Lower lobe of right lung (tissue), 2 donors: ENCODE measurements at places on chromosomes 13 and 19. TPM values are rescaled to one million over a fixed set of nuclear protein-coding genes. Genes with fewer than 3 reads are reported as not detected.
A peak's percentile ranks its signal among the peaks of the same experiment; 100 is the strongest.

DNA sequence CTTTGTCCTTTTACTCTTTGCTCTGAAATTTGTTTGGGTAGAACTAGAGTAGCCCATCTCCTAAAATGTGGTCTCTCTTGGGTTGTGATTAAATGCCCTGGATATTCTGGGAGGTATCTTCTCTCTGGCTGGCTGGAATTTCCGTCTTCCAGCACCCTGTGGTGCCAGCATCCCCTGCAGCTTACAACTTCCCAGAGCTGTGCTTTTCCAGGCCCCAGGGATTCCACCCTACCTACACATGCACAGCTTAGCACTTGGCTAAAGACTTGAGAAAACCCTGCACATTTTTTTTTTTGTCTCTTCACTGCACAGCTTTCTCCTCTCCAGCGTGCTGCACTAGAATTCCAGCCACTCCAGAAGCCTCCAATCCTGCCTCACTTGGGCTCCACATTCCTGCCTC is 334.7 kb downstream of the IRS2 start:
- DNase-seq = no peak
- H3K36me3 ChIP-seq = no peaks in the 10 kb centered on the region
- no peak overlapping the region for H3K27ac ChIP-seq
- no peak overlapping the region for H3K4me3 ChIP-seq
- H3K27me3 ChIP-seq = no peaks in the 10 kb centered on the region
- no peaks in the 10 kb centered on the region for H3K4me1 ChIP-seq

Gene FARP1
- 110 TPM for total RNA-seq

GRCh38 chr13:51764184-51765141 is 39.5 kb downstream of the DHRS12 start:
- peak overlapping the region; percentile 27 for H3K4me3 ChIP-seq
- H3K27me3 ChIP-seq = no peaks in the 10 kb centered on the region
- H3K36me3 ChIP-seq = peaks cover 43% of the 10 kb centered on the region
- DNase-seq = no peak
- H3K4me1 ChIP-seq = peaks cover 21% of the 10 kb centered on the region

Gene ZNF823
- total RNA-seq = 5.6 TPM

- no peaks in the 10 kb centered on the region for H3K27me3 ChIP-seq
- no peak for DNase-seq
- H3K4me1 ChIP-seq = no peaks in the 10 kb centered on the region
- no peak overlapping the region for H3K4me3 ChIP-seq
- peaks cover 28% of the 10 kb centered on the region for H3K36me3 ChIP-seq
Observed at GRCh38 chr19:38193445-38193844, 30.6 kb downstream of the DPF1 start.

DNA sequence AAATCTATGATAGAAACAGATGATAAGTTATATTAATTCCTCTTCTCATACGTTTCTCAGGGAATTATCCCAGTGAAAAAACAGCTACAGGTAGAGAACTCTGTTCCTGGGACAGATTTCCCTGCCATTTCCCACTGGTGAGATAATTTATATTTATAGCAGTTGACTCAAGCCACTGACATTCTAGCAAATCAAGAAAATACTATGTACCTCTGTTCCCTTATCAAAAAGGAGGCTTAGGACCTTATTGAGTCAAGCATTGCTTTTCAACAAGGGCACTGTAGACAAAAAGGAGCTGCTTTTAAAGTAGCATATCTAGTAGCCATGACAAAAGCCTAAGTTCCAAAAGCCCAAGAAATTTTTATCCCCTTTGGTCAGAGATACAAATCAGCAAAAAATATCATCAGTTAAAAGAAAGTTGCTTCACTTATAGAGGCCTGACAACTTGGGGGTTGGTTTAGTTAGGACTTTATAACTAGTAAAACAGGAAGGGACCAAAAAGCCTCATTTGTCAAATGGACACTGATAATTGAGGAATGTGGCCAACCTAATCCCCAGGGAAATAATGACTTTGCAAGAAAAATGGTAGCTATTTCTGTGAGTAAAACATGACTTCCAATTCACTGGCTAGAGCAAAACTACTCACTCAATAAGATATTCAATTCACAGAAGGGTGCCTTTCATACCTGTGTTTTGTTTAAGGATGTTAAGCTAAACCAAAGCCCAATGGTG is 652.5 kb downstream of the SLITRK1 start:
- H3K27ac ChIP-seq = no peak overlapping the region
- H3K36me3 ChIP-seq = no peaks in the 10 kb centered on the region
- no peak for DNase-seq
- no peak overlapping the region for H3K4me3 ChIP-seq
- H3K4me1 ChIP-seq = no peaks in the 10 kb centered on the region
- no peaks in the 10 kb centered on the region for H3K27me3 ChIP-seq

DNA sequence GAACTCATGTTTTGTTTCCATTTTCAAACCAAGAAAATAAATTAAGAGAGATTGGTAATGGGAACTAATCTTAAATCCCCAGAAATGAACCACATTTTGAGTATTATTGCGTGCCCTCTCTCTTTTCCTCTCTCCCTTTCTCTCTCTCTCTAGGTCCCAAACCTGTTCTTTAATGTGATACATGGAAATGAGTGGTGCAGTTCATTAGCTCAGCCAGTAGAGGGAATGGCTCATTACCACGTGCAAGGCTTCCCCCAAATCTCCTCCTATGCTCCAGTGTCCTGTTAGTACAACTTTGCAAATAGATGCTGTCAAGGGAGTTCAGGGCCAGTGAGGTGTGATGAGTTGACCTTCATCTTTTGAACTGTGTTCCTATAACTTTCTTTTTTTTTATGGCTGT is 178.4 kb downstream of the FGF9 start:
- H3K4me3 ChIP-seq = no peak overlapping the region
- H3K4me1 ChIP-seq = no peaks in the 10 kb centered on the region
- H3K27ac ChIP-seq = no peak overlapping the region

Gene AP2A1
- 67.6 TPM for total RNA-seq

DNA sequence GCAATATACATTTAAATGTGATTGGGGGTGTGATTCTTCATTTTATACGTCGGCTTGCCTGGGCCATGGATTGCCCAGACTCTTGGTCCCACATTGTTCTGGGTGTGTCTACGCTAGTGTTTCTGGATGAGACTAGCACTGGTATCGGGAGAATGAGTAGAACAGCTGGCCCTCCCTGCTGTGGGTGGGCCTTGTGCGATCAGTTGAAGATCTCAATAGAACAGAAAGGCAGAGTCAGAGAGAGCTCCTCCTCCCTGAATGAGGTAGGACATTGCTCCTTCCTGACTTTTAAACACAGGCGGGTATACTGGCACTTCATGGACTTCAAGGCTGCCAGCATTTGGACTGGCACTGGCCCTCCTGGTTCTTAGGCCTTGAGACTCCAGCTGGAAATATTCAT is 603.0 kb downstream of the LIG4 start:
- no peak overlapping the region for H3K27ac ChIP-seq
- H3K4me1 ChIP-seq = no peaks in the 10 kb centered on the region
- H3K27me3 ChIP-seq = no peaks in the 10 kb centered on the region
- H3K4me3 ChIP-seq = no peak overlapping the region

Gene LYPD5
- 7.5 TPM for total RNA-seq

Gene ZNF560
- total RNA-seq = 0.83 TPM

DNA sequence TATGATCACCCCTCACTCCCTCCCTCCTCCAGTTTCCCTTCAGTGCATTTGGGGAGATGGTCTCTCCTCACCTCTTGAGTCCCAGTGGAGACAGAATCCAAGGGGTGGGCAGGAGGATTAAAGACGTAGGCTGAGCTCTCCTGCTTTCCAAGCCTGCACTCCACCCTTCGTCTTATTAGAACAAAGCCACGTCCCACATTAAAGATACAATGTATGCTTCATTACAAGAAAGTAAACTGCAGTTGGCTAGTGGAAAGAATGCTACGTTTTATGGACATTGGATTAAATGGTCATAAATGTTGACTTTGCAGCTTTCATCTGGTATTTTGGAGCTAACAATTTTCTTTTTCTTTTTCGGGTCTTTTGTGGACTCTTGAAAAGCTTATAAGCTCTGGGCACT is 1.5 kb upstream of the KLK11 start:
- H3K27ac ChIP-seq = no peak overlapping the region
- no peaks in the 10 kb centered on the region for H3K36me3 ChIP-seq
